Aorta (tissue), 5 donors: ENCODE measurements at places on chromosomes 12 and 14. TPM values are rescaled to one million over a fixed set of nuclear protein-coding genes. Genes with fewer than 3 reads are reported as not detected.
A peak's percentile ranks its signal among the peaks of the same experiment; 100 is the strongest.

- DNase-seq = no peak
- H3K27me3 ChIP-seq = no peaks in the 10 kb centered on the region
- no peak overlapping the region for H3K27ac ChIP-seq
These were observed 325.1 kb upstream of the DDHD1 start for GRCh38 chr14:53478174-53478573.

Gene SAMD15
- 0.71 TPM for total RNA-seq

DNA sequence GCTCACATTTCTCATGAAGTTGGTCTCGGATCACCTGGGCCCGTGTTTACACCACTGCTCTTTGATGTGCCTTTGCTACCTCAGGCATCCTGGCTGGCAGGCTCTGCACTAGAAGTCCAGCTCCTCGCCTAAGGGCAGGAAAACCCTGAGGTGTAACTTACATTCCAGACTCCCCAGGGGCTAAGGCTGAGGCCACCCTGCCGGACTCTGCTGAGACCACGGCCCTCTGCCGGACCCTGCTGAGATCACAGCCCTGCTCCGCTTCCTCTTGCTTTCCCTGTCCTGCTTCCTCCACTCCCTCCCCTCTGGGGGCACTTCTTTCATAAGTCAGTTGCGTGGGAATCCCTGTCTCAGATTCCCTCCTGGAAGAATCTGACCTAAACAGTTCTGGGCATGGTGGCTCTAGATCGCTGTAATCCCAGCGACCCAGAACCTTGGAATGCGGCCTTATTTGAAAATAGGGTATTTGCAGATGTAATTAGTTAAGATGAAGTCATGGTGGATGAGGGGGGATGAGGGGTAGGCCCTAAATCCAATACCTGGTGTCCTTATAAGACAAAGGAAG, 17.2 kb downstream of the RILPL1 start:
- no peak for DNase-seq
- H3K36me3 ChIP-seq = no peaks in the 10 kb centered on the region
- H3K27me3 ChIP-seq = no peaks in the 10 kb centered on the region
- H3K27ac ChIP-seq = peak overlapping the region; percentile 58
- no peaks in the 10 kb centered on the region for H3K4me1 ChIP-seq
- no peak overlapping the region for H3K4me3 ChIP-seq

DNA sequence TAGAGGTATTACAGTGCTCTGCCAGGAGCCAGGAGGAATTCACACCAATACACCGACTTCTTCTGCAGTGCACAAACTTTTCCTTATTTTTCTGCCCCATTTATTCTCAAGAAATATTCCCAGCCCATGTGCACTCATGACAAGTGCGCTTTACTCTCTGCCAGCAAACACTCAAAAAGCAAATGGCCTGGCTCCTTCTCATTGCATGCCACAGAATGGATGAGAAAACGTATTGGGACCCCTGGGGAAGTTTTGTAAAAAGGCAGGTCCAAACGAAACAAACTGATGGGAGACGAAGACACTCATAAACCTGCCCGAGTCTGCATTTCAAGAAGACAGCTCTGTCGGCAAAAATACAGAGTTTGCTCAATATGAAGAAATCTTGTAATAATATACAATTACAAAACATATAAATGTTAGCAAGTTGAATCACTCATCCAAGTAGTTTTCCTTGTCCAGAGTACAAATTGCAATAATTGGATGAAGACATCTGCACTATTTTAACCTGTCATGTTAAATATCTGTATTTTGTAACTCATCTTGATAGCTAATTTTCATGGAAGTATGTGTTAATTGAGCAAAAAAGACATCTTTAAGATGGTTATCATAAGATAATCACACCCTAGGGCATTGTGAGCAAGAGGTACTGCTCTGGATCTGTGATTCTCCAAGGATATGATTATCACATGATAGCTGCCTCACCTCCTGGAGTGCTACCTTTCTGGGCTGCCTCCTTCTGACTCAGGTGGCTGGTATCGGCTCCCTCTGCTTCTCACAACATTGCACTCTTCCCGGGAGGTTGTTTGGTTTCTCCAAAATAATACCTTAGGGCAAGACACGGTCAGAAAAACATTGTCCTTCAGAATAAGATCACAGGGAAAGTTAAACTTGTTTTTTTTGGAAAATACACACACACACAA, 260.8 kb upstream of the G2E3 start:
- no peak overlapping the region for H3K27ac ChIP-seq
- H3K36me3 ChIP-seq = no peaks in the 10 kb centered on the region
- no peaks in the 10 kb centered on the region for H3K27me3 ChIP-seq
- no peak overlapping the region for H3K4me3 ChIP-seq

- no peaks in the 10 kb centered on the region for H3K27me3 ChIP-seq
- DNase-seq = peak; percentile 21
- no peak overlapping the region for H3K27ac ChIP-seq
- peaks cover 8% of the 10 kb centered on the region for H3K4me1 ChIP-seq
- no peak overlapping the region for H3K4me3 ChIP-seq
These were observed 27.2 kb downstream of the KLC1 start for GRCh38 chr14:103656031-103656755.

DNA sequence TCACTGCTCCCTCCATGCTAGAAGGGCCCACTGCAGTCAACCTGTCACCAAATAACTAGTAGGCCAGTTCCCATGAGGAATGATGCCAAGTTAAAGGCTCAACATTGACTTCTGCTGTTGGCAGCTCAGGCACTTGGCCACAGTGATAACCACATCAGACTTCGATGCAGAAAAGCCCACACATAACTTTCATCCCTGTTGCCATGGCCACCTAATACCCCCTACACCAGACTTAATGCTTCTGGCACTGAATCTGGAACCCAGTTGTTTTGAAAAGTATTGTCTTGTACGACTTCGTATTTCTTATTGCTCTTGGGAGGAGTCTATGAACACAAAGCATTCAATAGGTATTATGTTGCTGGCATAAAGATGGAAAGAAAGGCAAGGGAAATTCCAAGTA, 44.3 kb upstream of the HELB start:
- H3K4me1 ChIP-seq = no peaks in the 10 kb centered on the region
- H3K4me3 ChIP-seq = no peak overlapping the region
- no peak overlapping the region for H3K27ac ChIP-seq
- no peak for DNase-seq
- no peaks in the 10 kb centered on the region for H3K36me3 ChIP-seq

DNA sequence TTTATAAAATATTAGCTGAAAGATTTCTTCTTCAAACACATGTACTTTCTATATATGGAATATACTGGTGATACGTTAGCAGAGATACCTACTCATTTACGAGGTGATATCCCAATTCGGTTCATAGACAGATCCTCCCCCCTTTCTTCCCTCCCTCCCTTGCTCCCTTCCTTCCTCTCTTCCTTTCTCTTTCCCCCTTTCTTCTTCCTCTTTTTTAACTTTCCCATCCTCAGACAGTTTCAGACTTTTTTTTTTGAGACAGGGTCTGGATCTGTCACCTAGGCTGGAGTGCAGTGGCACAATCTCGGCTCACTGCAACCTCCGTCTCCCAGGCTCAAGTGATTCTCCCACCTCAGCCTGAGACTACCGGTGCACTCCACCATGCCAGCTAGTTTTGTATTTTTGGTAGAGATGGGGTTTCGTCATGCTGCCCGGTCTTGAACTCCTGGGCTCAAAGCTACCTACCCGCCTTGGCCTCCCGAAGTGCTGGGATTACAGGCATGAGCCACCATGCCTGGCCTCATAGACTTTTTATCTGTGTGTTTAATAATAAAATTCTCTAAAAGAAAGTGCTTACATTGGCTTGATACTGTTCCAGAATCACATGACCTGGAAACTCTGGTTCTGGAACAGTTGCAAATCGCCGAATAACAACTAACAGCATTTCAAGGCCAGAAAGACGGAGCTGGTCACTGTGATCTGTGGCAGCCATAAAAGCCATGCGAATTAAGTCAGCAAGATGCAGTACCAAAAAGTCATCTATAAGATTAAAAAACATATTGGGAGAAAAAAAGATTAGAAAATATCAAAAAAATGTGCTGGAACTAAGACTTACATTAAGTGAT, 99.2 kb downstream of the HEATR5A start:
- H3K27ac ChIP-seq = peak overlapping the region; percentile 57
- peaks cover 2% of the 10 kb centered on the region for H3K36me3 ChIP-seq

Gene C14orf132
- total RNA-seq = 39.1 TPM

- H3K4me3 ChIP-seq = no peak overlapping the region
- H3K4me1 ChIP-seq = no peaks in the 10 kb centered on the region
- H3K27me3 ChIP-seq = no peaks in the 10 kb centered on the region
- peaks cover 1% of the 10 kb centered on the region for H3K36me3 ChIP-seq
These were observed 23.8 kb upstream of the STK38L start for GRCh38 chr12:27220055-27220987.

Gene DHRS1
- total RNA-seq = 21.2 TPM

Gene TSPAN19
- not detected for total RNA-seq

- H3K4me3 ChIP-seq = no peak overlapping the region
- no peaks in the 10 kb centered on the region for H3K4me1 ChIP-seq
- H3K36me3 ChIP-seq = no peaks in the 10 kb centered on the region
- no peak overlapping the region for H3K27ac ChIP-seq
- no peak for DNase-seq
These were observed 117.4 kb downstream of the MGAT4C start for GRCh38 chr12:86138770-86139169.

Gene GALNT16
- 7.0 TPM for total RNA-seq

Gene HSP90AA1
- total RNA-seq = 254 TPM

DNA sequence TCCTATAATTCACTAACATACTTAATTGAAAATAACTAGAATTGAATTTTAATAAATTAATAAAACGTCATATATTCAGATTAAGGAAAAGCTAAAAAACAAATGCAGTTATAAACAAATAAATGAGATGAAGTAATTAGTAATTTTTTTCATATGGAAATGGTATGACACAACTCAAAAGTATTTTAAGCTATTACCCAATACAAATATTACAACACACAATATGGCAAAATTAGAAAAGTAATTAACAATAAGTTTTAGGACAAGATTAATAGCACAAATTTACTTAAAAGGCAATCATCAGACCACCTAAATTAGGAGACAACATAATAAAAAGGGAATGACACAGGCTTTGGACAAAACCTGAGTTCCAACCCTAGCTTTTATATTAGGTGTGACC, 81.7 kb downstream of the EEA1 start:
- H3K27ac ChIP-seq = no peak overlapping the region
- H3K36me3 ChIP-seq = no peaks in the 10 kb centered on the region
- no peak for DNase-seq
- H3K27me3 ChIP-seq = no peaks in the 10 kb centered on the region
- H3K4me3 ChIP-seq = no peak overlapping the region

Gene BDKRB2
- 5.2 TPM for total RNA-seq

Gene SOAT2
- 1.2 TPM for total RNA-seq

- H3K36me3 ChIP-seq = no peaks in the 10 kb centered on the region
- DNase-seq = no peak
- no peaks in the 10 kb centered on the region for H3K27me3 ChIP-seq
- H3K4me3 ChIP-seq = no peak overlapping the region
- no peaks in the 10 kb centered on the region for H3K4me1 ChIP-seq
These were observed 54.7 kb downstream of the PPM1A start for GRCh38 chr14:60303745-60304144.

Gene NUDT14
- total RNA-seq = 13.3 TPM

DNA sequence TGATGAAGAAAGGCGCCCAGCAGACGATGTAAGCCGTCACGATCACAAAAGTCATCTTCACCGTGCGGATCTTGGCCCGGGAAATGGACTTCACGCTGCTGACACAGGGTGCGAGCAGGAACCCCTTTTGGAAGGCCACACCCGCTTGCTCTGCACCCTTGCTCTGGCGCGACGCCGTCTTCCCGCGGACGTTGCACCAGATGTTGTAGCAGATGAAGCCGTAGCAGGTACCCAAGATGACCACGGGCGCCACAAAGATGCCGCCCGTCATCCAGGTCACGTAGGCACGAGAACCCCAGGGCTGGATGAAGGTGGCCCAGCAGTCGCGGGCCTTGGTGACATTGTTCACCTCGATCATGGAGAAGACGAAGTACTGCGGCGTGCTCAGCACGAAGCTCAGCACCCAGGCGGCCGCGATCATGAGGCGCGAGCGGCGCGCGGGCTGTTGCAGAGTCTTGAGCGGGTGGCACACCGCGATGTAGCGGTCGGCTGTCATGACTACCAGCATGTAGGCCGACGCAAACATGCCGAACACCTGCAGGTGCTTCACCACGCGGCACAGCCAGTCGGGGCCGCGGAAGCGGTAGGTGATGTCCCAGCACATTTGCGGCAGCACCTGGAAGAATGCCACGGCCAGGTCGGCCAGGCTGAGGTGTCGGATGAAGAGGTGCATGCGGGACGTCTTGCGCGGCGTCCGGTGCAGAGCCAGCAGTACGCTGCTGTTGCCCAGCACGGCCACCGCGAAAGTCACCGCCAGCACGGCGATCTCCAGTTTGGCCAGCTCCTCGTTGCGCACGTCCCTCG, 890 bp downstream of the AVPR1A start:
- no peaks in the 10 kb centered on the region for H3K27me3 ChIP-seq
- DNase-seq = peak; percentile 76
- H3K36me3 ChIP-seq = no peaks in the 10 kb centered on the region

GRCh38 chr12:108823804-108824203, 33.6 kb downstream of the SSH1 start:
- H3K27me3 ChIP-seq = no peaks in the 10 kb centered on the region
- H3K4me3 ChIP-seq = no peak overlapping the region
- DNase-seq = peak; percentile 36
- peak overlapping the region; percentile 38 for H3K27ac ChIP-seq

DNA sequence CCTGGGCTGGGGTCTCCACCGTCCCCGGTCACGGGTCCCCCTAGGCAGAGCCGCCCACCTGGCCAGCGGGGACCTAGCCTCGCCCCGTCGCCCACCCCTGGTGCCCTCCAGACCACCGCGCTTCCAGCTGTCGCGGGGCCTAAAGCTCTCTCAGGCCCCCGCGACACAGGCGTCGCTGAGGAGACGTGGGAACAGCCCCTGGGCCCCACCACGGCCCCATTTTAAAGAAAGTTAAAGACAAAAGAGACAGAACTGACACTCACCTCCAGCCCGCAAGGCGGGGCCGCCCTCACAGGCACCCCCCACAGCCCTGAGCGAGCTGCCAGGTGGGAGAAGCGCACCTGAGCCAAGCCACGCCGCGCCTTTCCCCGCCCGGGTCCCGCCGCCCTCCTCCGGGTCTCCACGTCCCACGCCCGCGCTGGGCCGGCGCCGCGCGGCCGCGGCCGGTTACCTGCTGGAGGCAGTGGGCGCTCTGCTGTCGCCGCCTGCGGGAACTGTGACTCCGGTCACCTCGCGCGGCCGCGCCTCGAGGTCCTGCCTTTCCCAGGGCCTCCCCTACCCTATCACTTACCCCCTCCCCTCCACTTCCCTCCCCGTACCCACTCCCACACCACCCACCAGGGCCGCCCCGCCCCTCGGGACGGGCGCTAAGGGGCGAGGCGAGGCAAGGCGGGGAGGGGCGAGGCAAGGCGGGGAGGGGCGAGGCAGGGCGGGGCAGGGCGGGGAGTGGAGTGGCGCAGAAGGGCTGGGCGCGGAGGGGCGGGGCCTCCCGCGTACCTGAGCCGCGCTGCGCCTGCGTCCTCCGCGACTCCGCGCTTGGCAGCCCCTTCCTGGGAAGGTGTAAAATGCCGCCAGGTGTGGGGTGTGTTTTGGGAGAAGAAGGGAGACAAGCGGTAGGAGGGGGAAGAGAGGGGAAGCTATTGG, 31.2 kb downstream of the TC2N start:
- H3K36me3 ChIP-seq = no peaks in the 10 kb centered on the region
- H3K27ac ChIP-seq = peak overlapping the region; percentile 89
- peak overlapping the region; percentile 95 for H3K4me3 ChIP-seq
- H3K27me3 ChIP-seq = no peaks in the 10 kb centered on the region
- peak; percentile 94 for DNase-seq
- peaks cover 4% of the 10 kb centered on the region for H3K4me1 ChIP-seq

GRCh38 chr14:36478782-36479181, 41.2 kb downstream of the NKX2-1 start:
- no peaks in the 10 kb centered on the region for H3K36me3 ChIP-seq
- no peaks in the 10 kb centered on the region for H3K27me3 ChIP-seq
- H3K4me1 ChIP-seq = no peaks in the 10 kb centered on the region
- H3K27ac ChIP-seq = no peak overlapping the region
- no peak for DNase-seq
- H3K4me3 ChIP-seq = no peak overlapping the region

Gene VWF
- total RNA-seq = 619 TPM
